Heart right ventricle (tissue), 16 donors: ENCODE measurements at places on chromosomes 4 and X. TPM values are rescaled to one million over a fixed set of nuclear protein-coding genes. Genes with fewer than 3 reads are reported as not detected.

- H3K27ac ChIP-seq, result no peak overlapping the region
- no peaks in the 10 kb centered on the region for H3K36me3 ChIP-seq
- H3K27me3 ChIP-seq, result no peaks in the 10 kb centered on the region
- no peaks in the 10 kb centered on the region for H3K4me1 ChIP-seq
- H3K4me3 ChIP-seq, result no peak overlapping the region
- DNase-seq, result no peak
These were observed 23.4 kb downstream of the HMGB3 start for GRCh38 chrX:151006410-151007109.

Gene REPS2
- polyA plus RNA-seq, result 1.7 TPM

Gene XG
- 0.16 TPM for polyA plus RNA-seq

DNA sequence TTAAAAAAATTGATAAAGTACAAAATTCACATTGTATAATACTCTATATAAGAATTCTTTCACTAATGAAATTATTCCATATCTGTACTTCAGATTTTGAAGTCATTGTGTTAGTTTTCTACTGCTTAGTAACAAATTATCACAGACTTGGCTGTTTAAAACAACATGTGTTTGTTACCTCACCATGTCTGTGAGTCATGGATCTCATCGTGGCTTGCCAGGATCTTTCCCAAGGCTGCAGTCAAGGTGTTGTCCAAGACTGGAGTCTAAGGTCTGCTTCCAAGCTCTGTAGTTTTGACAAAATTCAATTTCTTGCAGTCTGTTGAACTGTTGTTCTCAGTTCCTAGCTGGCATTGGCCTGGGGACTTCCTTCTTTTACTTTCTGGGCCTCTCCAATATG is 1286.9 kb downstream of the ADGRL3 start:
- no peak overlapping the region for H3K27ac ChIP-seq
- no peaks in the 10 kb centered on the region for H3K27me3 ChIP-seq
- no peak for DNase-seq
- H3K4me3 ChIP-seq, result no peak overlapping the region
- H3K36me3 ChIP-seq, result no peaks in the 10 kb centered on the region
- H3K4me1 ChIP-seq, result no peaks in the 10 kb centered on the region

GRCh38 chr4:52843958-52844357 is 18.2 kb upstream of the RASL11B start:
- H3K27ac ChIP-seq, result no peak overlapping the region
- DNase-seq, result peak; percentile 13
- peaks cover 50% of the 10 kb centered on the region for H3K4me1 ChIP-seq
- H3K27me3 ChIP-seq, result no peaks in the 10 kb centered on the region

Gene IGFBP7
- 876 TPM for polyA plus RNA-seq

Gene ZNF41
- 6.7 TPM for polyA plus RNA-seq

Gene HSFX4
- polyA plus RNA-seq, result not detected

DNA sequence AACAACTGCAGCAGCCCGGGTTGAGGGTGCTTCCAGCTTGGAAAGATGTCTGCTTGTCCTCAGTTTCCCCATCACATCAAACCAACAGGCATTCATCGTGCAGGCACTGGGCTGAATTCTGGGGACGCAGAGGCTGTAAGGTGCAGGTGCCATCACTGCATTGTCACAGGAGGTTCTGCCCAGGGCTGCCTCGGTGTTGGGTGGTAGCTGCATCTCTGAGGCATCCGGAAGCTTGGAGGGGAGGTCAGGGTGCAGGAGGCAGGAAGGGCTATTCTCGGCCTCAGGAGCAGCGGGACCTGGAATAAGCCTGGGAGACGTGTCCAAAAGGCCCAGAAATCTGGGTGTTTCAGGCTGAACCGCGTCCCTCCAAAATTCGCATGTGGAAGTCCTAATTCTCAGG is 134.6 kb downstream of the HMX1 start:
- no peak for DNase-seq
- no peak overlapping the region for H3K27ac ChIP-seq

GRCh38 chr4:100898844-100899243 is 381.0 kb upstream of the EMCN start:
- H3K4me1 ChIP-seq, result no peaks in the 10 kb centered on the region
- no peak overlapping the region for H3K4me3 ChIP-seq
- no peak for DNase-seq
- H3K27ac ChIP-seq, result no peak overlapping the region
- H3K36me3 ChIP-seq, result no peaks in the 10 kb centered on the region
- no peaks in the 10 kb centered on the region for H3K27me3 ChIP-seq

- H3K27ac ChIP-seq, result no peak overlapping the region
- peak; percentile 11 for DNase-seq
- no peak overlapping the region for H3K4me3 ChIP-seq
- H3K36me3 ChIP-seq, result peaks cover 11% of the 10 kb centered on the region
These were observed 14.2 kb downstream of the C4orf33 start for GRCh38 chr4:129109965-129110824.

DNA sequence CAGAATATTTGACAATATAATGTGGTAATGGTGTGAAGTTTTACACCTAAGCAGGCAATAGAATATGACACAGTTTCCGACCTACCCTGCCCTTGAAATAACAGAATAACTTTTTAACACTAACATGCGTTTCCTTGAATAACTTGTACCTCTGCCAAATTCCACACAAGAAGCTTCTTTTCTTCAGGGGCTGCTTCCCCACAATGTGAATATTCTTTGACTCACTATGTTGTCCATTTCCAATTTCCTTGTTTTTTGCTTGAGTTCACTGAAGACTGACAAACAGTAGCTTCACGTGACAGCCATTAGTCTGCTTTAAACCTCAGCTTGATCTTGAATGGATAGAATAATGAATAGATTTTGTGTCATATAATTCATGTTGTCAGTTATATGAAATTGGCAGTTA is 14.3 kb downstream of the SHROOM3 start:
- no peak for DNase-seq
- H3K27ac ChIP-seq, result peak overlapping the region; percentile 17
- no peak overlapping the region for H3K4me3 ChIP-seq
- peaks cover 9% of the 10 kb centered on the region for H3K4me1 ChIP-seq

DNA sequence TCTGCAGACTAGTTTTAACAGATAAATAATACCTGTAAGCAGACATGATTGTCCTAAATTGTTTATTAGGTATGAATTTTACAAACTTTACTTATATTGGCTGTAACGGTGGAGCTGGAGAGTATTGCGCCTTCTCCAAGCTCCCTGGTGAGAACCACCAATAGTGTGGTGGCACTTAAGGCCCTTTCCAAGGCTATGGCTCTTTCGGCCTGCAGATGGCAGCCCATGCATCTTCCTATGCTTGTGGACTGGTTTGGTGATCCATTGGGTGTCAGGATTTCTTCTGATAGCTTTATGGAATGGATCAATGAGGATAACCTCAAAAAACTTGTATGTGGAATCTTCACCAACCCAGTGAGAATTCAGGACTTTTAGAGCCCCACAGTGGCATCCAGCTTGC is 7.8 kb downstream of the LARP1B start:
- no peak overlapping the region for H3K4me3 ChIP-seq
- H3K27ac ChIP-seq, result no peak overlapping the region
- DNase-seq, result no peak
- no peaks in the 10 kb centered on the region for H3K4me1 ChIP-seq
- H3K36me3 ChIP-seq, result no peaks in the 10 kb centered on the region
- H3K27me3 ChIP-seq, result no peaks in the 10 kb centered on the region

DNA sequence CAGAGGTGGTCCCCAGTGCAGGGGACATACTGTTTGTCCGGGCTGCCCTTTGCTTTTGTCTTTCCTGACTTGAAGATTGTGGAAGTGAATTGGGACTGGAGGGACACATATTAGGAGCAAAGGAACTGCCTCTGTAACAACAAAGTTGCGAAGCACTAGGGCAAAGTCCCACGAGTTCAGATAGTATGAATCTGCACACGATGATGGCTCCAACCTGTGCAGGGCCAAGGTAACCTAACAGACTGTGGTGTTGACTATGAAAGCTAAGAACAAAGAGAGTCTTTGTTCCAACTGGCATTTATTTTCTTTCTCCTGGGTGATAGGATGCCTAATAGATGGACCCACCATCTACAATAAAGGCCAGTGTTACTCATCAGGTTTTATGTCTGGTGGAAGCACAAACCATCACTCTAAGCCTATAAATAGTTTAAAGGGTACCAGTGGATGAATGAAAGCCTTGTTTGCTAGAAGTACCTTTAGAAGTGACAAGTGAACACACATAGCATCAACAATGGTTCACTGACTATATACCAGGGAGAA is 71.8 kb downstream of the TMA16 start:
- DNase-seq, result no peak
- no peaks in the 10 kb centered on the region for H3K27me3 ChIP-seq
- H3K4me3 ChIP-seq, result no peak overlapping the region
- H3K4me1 ChIP-seq, result no peaks in the 10 kb centered on the region

- no peaks in the 10 kb centered on the region for H3K36me3 ChIP-seq
- H3K4me1 ChIP-seq, result no peaks in the 10 kb centered on the region
- H3K27ac ChIP-seq, result no peak overlapping the region
- DNase-seq, result no peak
These were observed 21.5 kb downstream of the HHIP start for GRCh38 chr4:144667500-144667899.

Gene POU4F2
- not detected for polyA plus RNA-seq

DNA sequence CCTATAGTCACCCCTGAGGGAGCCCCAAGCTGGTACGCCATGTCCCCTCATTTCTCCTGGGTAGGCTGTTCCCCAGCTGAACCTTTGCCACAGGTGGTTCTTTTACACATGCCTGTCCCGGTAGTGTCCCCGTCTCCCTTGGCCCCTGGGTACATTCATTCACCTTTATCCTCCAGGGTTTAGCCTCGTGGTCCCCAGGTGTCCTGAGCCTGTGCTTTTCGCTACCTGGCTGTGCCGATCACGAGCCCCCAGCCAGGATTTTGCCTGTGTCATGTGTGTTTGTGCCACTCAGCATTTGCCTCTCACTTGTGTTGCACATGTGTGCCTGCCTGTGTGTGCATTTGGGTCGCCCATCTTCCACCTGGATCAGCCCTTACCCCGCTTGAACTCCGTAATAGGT is 57.6 kb downstream of the GPR143 start:
- no peaks in the 10 kb centered on the region for H3K36me3 ChIP-seq
- no peaks in the 10 kb centered on the region for H3K4me1 ChIP-seq
- H3K4me3 ChIP-seq, result no peak overlapping the region

GRCh38 chr4:121784975-121785374 is 16.1 kb upstream of the EXOSC9 start:
- H3K36me3 ChIP-seq, result no peaks in the 10 kb centered on the region
- H3K27ac ChIP-seq, result peak overlapping the region; percentile 59
- DNase-seq, result peak; percentile 18
- no peaks in the 10 kb centered on the region for H3K4me1 ChIP-seq
- no peak overlapping the region for H3K4me3 ChIP-seq

DNA sequence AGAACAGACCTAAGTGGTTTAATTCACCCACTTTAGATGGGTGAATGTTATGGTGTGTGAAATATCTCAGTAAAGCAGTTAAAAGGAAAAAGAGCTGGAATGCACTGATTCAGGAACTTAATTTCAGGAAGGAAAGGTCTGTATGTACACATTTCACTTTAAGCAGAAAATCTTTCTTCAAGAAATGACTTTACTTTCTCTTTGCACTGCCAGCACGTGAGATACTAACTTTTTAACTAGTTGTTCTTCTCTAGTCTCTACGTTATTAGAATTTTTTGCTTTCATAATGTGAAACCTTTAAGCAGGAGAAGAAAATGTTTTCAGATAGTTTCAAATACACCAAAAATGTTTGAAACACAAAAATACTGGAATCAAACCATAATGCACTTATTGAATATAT is 18.8 kb downstream of the C4orf46 start:
- no peaks in the 10 kb centered on the region for H3K27me3 ChIP-seq
- no peak overlapping the region for H3K4me3 ChIP-seq
- H3K4me1 ChIP-seq, result no peaks in the 10 kb centered on the region
- no peak for DNase-seq
- no peak overlapping the region for H3K27ac ChIP-seq

DNA sequence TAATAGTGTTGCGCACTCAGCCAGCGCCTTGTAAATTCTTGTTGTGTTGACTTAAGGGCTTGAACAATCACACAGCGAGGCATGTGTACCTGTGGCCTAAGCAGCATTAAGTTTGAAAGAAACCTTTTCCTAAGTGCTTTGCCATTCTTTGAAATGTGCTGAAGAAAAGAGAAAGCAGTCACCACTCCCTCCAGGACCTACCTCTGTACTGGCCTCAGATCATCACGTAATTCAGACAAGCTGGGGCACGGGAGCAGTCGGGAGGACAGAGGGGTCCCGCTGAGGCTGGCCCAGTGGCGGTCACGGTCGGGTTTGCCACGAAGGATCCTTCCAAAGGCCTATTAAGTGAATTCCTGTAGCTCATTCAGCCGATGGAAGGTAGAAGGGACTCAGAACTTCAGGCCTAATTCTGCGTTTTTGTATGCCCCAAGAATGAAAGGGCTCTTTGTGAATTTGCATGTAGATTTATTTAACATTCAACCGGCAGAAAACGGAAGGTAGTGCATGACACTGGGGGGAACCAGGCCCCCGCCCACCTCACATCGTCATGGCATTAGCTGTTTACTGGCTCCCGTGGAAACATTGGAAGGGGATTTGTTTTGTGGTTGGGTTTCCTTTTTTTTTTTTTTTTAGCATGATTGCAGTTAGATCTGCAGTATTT is 106.3 kb downstream of the TRAPPC11 start:
- peak; percentile 80 for DNase-seq
- H3K36me3 ChIP-seq, result no peaks in the 10 kb centered on the region
- no peaks in the 10 kb centered on the region for H3K4me1 ChIP-seq
- H3K27ac ChIP-seq, result peak overlapping the region; percentile 93
- no peaks in the 10 kb centered on the region for H3K27me3 ChIP-seq
- peak overlapping the region; percentile 23 for H3K4me3 ChIP-seq

- no peaks in the 10 kb centered on the region for H3K4me1 ChIP-seq
- H3K27me3 ChIP-seq, result no peaks in the 10 kb centered on the region
- no peak for DNase-seq
- H3K27ac ChIP-seq, result no peak overlapping the region
- H3K4me3 ChIP-seq, result no peak overlapping the region
These were observed 403.6 kb upstream of the ANXA10 start for GRCh38 chr4:167688660-167689142.

DNA sequence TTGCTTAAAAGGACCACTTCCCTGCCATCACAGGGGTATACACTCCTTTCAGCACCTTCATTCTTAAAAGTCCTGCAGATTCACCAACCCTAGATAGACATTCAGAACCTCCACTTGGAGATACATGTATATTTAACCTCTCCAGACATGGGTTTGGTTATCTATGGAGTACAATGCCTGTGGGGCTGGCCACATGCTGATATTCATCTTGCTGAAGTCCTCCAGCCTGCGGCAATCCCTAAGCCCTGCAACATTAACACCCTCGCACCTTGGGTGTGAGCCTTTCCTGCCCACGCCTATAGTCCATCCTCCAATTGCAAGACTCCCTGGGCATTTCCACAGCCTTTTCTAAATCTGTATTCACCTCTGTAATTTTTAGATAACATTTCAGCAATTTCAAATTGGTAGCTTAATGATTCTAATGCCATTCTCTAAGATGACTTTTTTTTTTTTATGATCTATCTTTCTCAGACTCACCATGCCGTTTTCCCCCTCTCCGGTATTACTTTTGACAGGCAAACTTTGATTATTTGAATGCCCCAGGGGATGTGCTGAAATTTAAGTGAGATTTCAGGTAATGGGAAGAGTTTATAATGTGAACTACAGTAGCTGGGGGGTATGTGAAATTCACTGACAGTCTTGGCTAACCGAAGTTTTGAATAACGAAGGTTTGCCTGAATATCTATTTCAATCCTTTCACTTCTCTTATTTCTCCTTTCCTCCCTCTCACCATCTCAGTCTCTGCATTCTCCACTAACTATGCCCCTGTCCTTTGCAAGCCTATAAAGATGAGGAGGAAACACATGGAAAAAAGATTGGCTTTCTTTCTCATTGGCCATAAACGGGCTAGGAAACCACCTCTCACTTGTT is 24.1 kb downstream of the CCDC149 start:
- no peaks in the 10 kb centered on the region for H3K4me1 ChIP-seq
- H3K27ac ChIP-seq, result no peak overlapping the region
- no peak for DNase-seq

Gene TMSB15C
- polyA plus RNA-seq, result 0.15 TPM

Gene ITGB1BP2
- 106 TPM for polyA plus RNA-seq

Gene SMIM43
- not detected for polyA plus RNA-seq
